ENCODE measurements at places on chromosomes 6 and 20.
A peak's percentile ranks its signal among the peaks of the same experiment; 100 is the strongest.

GRCh38 chr6:164532198-164533044 is 777.0 kb downstream of the C6orf118 start:
- no peak for DNase-seq
- H3K4me1 ChIP-seq, result no peaks in the 10 kb centered on the region
- H3K27ac ChIP-seq, result no peak overlapping the region
- no peaks in the 10 kb centered on the region for H3K27me3 ChIP-seq
- no peaks in the 10 kb centered on the region for H3K36me3 ChIP-seq

DNA sequence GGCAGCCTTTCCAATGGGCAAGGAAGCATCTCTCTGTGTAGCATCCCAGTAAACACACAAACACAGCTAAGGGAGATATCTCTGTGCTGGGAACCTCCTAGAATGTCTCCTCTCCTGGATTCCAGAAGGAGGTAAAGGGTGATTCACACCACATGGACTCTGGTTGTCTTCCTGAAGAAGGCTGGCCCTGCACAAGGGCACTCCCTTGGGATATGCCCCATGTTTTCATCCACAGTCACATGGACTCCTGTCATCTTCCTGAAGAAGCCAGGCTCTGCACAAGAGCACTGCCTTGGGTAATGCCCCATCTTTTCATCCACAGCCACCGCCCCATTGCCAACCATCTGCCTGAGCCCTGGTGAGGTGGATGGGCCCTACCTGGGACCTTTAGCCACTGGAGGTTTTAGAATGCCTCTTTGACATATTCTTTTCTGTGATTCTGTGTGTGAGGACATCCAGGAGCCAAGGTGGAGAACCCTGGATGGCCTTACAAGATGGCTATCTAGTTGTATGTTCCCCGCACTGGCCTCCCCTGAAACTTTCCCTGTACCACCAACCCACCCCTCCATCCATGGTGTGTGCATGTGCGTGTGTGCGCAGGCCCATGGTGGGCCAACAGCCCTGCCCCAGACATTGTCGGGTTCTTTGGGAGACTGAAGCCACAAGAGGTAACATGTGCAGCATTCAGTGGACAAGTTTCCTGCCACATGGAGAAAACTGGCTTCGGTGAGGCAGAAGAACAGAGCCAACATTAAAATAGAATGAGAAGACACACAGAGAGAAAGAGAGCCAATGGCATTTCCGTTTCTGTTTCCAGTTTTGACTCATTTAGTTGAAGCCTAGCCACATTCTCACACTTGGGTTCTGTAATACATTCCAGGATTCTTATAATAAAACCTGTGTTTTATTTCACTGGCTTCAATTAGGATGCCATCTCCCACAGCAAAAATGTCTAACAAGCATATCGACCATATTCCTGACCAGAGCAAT is 110.2 kb upstream of the CST7 start:
- no peak for DNase-seq
- no peak overlapping the region for H3K27ac ChIP-seq
- peaks cover 16% of the 10 kb centered on the region for H3K4me1 ChIP-seq

- no peak for DNase-seq
- no peak overlapping the region for H3K27ac ChIP-seq
- peaks cover 8% of the 10 kb centered on the region for H3K4me1 ChIP-seq
- no peak overlapping the region for H3K4me3 ChIP-seq
Observed at GRCh38 chr6:150038202-150039062, 13.1 kb upstream of the RAET1L start.

DNA sequence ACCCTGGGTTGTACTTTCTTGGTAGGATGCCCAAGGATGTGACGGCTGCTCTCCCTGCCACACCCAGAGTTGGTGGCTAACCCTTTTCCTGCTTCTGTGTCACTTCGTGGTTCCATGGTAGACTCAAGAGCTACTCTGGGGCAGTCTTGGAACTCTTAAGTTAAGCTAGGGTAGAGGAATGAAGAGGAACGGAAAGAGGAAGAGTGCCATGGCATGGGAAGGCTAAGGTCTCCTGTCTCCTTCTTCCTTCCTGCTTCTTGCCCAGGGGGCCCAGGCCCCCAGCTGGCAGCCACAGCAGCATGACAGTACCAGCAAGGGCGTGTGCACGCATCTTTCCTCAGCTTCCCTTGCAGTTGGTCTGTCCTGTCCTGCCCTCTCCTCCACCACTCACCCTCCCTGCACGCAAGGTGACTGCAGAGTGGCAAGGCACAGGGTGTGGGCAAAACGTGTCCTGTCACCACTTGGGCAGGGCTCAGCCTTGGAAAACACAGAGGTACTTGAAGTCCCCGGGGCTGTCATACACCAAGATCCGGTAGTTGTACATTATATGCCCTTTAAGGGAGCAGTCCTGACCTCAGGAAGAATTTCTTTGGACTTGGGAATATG is 39.8 kb upstream of the TGM3 start:
- H3K27ac ChIP-seq, result no peak overlapping the region
- peaks cover 10% of the 10 kb centered on the region for H3K27me3 ChIP-seq
- no peak for DNase-seq

GRCh38 chr20:44719841-44720240 is 4.7 kb downstream of the CCN5 start:
- DNase-seq, result no peak
- no peak overlapping the region for H3K27ac ChIP-seq
- H3K4me3 ChIP-seq, result no peak overlapping the region
- peaks cover 1% of the 10 kb centered on the region for H3K27me3 ChIP-seq

DNA sequence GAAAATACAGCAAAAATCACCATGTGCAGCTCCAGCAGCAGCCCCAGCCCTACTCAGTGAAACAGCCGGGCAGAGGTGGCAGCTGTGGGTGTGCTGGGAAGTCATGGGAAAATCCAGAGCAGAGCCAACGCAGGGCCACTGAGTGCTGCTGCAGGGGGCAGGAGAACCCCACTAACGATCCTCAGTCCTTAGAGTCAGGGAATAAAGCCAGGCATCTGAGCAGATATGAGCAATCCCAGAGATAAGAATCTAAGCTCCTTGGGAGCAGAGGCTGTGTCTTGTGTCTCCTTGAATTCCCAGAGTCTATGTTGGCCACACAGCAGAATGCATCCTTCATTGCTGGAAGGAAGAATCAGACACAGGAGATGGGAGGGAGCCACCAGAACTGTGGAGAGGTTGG is 493.1 kb upstream of the MAP3K7 start:
- no peak overlapping the region for H3K27ac ChIP-seq
- H3K4me1 ChIP-seq, result no peaks in the 10 kb centered on the region
- H3K36me3 ChIP-seq, result no peaks in the 10 kb centered on the region

DNA sequence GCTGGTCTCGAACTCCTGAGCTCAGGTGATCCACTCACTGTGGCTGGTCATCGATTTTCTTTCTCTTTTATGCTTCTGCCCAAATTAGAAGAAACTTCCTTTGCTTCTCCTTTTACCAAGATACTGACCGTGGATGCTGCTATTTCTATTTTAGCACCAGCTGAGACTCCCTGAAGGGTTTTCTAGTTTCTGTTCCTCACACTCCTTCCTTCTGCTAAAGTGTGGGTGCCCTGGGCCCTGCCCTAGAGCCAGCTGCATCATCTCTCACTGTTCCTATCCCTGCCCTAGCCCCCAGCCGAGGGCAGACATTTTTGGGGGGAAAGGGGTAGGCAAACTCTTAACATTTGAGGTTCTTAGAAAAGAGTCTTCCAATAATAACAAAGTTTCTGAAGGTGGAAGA is 6.3 kb downstream of the SMOC2 start:
- peaks cover 27% of the 10 kb centered on the region for H3K27me3 ChIP-seq
- DNase-seq, result no peak
- no peaks in the 10 kb centered on the region for H3K36me3 ChIP-seq
- H3K4me1 ChIP-seq, result peaks cover 8% of the 10 kb centered on the region
- H3K27ac ChIP-seq, result peak overlapping the region; percentile 70

GRCh38 chr20:50580016-50580747 is 70.0 kb downstream of the PTPN1 start:
- H3K27ac ChIP-seq, result peak overlapping the region; percentile 53
- DNase-seq, result peak; percentile 54
- no peak overlapping the region for H3K4me3 ChIP-seq
- peaks cover 55% of the 10 kb centered on the region for H3K4me1 ChIP-seq

Measured in activated B cell treated with CpG ODN at 0.5 μM for 24 hours (primary cell).